GM23248 (cell line): ENCODE measurements at places on chromosomes 12 and 14. TPM values are rescaled to one million over a fixed set of nuclear protein-coding genes. Genes with fewer than 3 reads are reported as not detected.

COX8C gene
- not detected in 2 replicates for total RNA-seq

GRCh38 chr14:37034410-37035285, 137.8 kb downstream of the SLC25A21 start:
- DNase-seq = peak; percentile 84

DNA sequence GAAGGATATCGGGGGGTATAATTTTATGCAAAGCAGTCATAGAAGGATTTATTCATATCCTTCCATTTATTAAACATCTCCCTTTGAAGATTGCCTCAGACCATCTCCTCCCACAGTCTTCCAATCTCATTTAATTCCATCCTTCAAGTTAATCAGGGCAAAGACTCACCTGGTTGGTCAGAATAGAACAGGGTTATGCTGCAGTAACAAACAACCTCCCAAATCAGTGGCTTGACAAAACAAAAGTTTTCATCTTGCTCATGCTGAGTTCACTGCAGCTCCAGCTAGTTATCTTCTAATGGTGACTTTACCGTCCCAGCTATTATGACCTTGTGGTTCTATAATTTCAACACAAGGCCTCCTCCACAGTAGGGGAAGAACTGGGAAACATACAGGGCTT, 48.8 kb upstream of the MTERF2 start:
- DNase-seq = no peak

MFAP5 gene
- total RNA-seq = 344 and 390 TPM in 2 replicates

DNA sequence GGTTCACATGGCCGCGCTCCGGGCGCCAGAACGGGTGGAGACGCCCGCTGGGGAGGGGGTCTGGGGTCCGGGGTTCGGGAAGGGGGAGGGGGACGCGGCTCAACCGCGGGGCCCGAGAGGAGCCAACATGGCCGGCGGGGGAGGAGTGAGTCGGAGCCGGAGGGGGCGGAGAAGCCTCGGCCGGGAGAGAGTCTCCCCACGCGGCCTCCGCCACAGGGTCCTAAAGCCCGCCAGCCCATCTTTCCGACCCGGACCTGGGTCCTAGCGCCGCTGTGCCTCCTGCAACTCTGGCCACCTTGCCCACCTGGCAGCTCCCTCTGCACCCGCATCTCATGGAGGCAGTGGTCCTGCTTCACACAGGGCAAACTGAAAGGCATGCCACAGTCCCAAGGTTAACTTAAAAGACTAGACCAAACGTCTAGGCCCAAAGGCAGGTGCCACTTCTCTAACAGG, at the start of gene BAZ2A:
Gene BAZ2A, minus strand, starts transcription at position 147 of the 453 bp plus-strand sequence. CDS start 12,796 bp downstream, outside the sequence.
- DNase-seq = peak; percentile 95

BMP4 gene
- not detected in 2 replicates for total RNA-seq

PTPRQ gene
- 0.11 and 0.76 TPM in 2 replicates for total RNA-seq

DNA sequence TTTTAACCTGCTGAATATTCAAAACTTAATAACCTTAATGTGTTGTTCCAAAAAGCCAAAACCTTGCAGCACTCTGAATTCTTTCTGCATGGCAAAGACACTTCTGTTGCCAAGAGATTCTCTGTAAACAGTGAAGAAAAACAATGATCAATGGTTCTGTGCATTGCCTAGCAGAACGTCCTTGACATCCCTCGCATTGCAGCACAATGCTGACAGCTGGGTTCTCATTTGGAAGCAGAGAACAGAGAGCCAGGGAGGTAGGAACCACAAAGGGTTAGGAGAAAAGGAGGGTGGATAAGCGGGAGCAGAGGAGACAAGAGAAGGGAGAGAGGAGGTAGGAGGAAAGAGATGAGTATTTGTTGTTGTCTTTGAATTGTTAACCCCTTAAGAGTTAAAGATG, 501.1 kb downstream of the NAV3 start:
- DNase-seq = peak; percentile 8

DNA sequence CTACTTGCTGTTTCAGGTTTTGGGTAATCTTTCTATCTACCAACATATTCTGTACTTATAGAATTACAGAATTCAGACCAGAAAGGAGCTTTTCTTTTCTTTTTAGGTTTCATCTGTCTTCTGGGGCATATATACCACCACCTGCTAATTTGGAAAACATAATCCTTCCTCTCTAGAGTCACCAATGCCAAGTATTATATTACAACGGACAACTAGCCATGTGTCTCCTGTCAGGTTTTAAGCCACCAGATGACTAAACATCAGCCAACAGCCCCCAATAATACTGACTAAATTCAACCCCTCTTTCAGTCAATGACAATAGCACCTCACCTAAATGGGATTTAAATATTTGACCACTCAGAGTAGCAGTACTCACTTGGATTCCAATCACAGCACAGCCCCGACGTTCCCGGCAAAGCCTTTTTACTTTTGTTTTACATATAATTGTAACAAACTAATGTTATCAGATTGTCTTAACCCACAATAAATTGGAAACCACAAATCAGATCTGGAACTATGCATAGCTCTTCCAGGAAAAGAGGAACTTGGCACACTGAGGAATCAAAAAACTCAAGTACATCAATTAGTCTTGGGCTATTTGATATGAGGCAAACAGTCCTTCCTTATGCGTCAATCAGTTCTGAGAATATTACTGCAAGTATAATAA, 13.5 kb downstream of the SLC11A2 start:
- no peak for DNase-seq

- DNase-seq = peak; percentile 72
Observed at GRCh38 chr14:26863736-26864135, 265.9 kb upstream of the NOVA1 start.

- no peak for DNase-seq
Observed at GRCh38 chr12:80059875-80060274, 39.5 kb upstream of the OTOGL start.

DPPA3 gene
- total RNA-seq = not detected in 2 replicates

GRCh38 chr12:59080101-59080500, 159.8 kb upstream of the LRIG3 start:
- DNase-seq = no peak

KCNA5 gene
- not detected in 2 replicates for total RNA-seq

SUOX gene
- 10.2 and 19.1 TPM in 2 replicates for total RNA-seq

DNA sequence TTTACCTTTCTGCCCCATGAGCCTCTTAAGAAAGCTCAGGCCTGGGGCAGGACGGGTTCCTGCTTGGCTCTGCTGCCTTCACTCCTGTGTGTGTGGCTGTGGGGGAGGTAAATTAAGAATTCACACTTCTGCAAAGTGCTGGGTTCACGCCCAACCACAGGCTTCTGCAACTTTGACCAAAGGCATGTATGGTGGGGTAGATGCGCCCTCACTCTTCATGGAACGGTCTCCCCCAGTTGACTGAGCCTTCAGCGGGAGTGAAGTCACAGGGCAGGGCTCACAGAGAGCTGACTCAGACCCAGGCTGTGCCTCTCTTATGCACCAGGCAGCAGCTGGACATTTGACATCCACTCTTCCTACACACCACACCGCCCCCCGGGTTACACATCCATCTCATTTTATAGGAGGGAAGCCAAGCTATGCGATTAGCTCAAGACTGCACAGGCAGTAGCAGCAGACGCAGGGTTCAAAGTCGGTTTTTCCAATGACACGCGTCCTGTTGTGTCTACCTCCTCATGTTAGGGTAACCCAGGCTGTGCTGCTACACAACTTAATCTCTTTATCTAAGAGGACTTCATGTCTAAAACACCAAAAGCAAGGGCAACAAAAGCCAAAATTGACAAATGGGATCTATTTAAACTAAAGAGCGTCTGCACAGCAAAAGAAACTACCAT, 15.4 kb upstream of the BCL11B start:
- no peak for DNase-seq

GRCh38 chr12:18461758-18462157, 200.4 kb downstream of the PIK3C2G start:
- peak; percentile 55 for DNase-seq

PRPH gene
- total RNA-seq = not detected in 2 replicates

DNA sequence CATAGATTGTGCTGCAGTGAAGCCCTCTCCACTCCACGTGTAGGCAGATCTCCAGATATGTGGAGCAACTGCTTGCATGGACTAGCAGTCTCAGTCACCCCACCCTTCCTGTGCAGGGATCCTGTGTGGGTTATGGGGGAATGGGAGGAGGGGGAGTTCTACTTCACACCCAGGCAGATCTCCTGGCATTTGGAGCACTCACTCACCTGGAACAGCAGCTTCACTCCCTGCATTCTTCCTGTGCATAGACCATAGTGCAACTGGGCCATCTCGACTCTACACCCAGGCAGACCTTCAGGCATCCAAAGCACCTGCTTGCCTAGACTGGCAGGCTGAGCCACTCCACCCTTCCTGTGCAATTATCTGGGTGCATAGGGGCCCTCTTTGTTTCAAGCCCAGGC, 96.0 kb upstream of the PCED1B start:
- DNase-seq = no peak

- DNase-seq = no peak
Observed at GRCh38 chr14:97788846-97789526, 991.8 kb downstream of the VRK1 start.

TAS2R30 gene
- total RNA-seq = 0.13 and 0.32 TPM in 2 replicates

GRCh38 chr12:81450920-81451739, 308.0 kb downstream of the PPFIA2 start:
- DNase-seq = peak; percentile 79

DNA sequence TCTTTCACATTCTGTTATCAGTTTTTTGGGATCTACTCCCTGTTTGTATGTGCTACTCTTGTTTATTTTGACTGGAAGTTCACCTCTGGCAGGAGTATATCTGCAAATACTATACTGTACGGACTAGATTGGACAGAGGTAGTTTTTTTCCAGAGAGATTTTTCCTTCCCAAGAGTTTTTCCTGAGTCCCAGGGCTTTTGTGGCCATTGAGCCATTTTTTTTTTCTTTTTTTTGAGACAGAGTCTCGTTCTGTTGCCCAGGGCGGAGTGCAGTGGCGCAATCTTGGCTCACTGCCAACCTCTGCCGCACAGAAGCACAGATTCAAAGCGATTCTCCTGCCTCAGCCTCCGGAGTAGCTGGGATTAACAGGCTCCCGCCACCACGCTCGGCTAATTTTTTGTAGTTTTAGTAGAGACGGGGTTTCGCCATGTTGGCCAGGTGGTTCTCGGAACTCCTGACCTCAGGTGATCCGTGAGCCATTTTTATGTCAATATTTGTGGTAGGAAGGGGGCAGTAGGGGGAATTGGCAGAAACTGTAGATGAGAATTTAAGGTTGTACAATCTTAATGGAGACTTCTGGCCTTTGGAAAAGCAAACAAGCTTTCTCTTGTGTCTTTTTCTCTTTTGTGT, 19.4 kb downstream of the KTN1 start:
- no peak for DNase-seq

BCL7A gene
- total RNA-seq = 3.4 and 4.2 TPM in 2 replicates
